ENCODE measurements at places on chromosomes 13 and 19.
A peak's percentile ranks its signal among the peaks of the same experiment; 100 is the strongest.

DNA sequence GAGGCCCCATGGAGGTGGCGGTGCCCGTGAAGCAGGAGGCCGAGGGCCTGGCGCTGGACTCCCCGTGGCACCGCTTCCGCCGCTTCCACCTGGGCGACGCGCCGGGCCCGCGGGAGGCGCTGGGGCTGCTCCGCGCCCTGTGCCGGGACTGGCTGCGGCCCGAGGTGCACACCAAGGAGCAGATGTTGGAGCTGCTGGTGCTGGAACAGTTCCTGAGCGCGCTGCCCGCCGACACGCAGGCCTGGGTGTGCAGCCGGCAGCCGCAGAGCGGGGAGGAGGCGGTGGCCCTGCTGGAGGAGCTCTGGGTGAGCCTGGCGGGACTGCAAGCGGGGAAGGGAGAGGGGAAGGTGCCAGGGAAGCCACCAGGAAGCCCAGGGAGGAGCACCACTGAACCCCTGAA lies 5.8 kb downstream of the ZNF444 start:
- H3K27ac ChIP-seq, result no peak overlapping the region
- no peak for DNase-seq
- H3K27me3 ChIP-seq, result no peaks in the 10 kb centered on the region
- H3K4me3 ChIP-seq, result no peak overlapping the region
- H3K4me1 ChIP-seq, result 0 out of 2 replicates have a peak, but pooled peaks cover 2% of the 10 kb centered on the region

- H3K36me3 ChIP-seq, result no peaks in the 10 kb centered on the region
- DNase-seq, result no peak
- no peaks in the 10 kb centered on the region for H3K4me1 ChIP-seq
- no peak overlapping the region for H3K4me3 ChIP-seq
Observed at GRCh38 chr19:27779954-27780353, 1433.0 kb downstream of the UQCRFS1 start.

DNA sequence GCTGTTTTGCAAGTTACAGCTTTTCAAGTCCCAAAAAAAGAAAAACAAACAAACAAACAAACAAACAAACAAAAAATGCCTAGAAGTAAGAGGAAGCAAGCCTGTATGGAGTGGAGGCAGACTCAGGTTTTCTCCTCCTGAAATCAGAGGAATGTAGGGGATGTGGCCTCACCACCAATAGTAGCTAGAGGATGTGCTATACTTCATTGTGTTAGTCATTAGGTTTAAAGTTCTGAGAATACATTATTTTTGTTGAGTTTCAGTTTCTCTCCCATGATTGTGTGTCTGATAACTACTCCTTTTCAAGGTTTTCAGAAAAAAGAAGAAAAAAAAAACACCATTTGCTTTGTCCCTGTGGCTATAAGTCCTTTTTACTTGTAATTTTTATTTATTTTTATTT lies 524.5 kb downstream of the GPC6 start:
- H3K4me1 ChIP-seq, result peaks cover 12% of the 10 kb centered on the region
- H3K4me3 ChIP-seq, result no peak overlapping the region
- no peak overlapping the region for H3K27ac ChIP-seq
- DNase-seq, result peak; percentile 60
- H3K27me3 ChIP-seq, result no peaks in the 10 kb centered on the region
- no peaks in the 10 kb centered on the region for H3K36me3 ChIP-seq

GRCh38 chr13:110416131-110417025 lies 109.3 kb downstream of the COL4A2 start:
- no peak overlapping the region for H3K4me3 ChIP-seq
- no peaks in the 10 kb centered on the region for H3K36me3 ChIP-seq
- H3K27ac ChIP-seq, result no peak overlapping the region
- H3K27me3 ChIP-seq, result no peaks in the 10 kb centered on the region
- no peak for DNase-seq

All from MM.1S (cell line).